ENCODE measurements at places on chromosomes 1 and 21.

GRCh38 chr1:187383366-187383765 lies 554.6 kb downstream of the PLA2G4A start:
- DNase-seq: no peak

DNA sequence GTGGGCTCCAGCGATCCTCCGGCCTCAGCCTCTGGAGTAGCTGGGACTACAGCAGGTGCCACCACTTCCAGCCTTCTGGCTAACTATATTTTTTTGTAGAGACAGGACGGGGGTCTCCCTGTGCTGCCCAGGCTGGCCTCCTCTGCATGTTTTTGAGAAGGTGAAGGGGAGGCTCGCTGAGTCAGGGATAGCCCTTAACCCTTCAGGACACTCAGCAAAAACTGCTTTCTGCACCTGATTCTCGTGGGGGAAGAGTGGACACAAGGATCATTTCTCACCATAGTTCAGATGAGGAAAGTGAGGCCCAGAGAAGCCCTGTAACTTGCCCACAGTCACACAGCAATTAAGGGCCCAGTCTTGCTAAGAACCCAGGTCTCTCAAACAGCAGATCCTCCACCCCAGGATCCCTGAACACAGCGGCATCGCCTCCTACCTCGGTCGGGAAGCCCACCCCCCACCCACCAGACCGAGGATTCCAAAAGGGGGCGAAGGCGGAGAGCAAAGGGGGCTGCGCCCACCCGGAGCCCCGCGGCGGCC lies 1.3 kb downstream of the FGR start:
- DNase-seq: no peak

GRCh38 chr1:91553177-91553591 lies 52.5 kb downstream of the CDC7 start:
- no peak for DNase-seq

DNA sequence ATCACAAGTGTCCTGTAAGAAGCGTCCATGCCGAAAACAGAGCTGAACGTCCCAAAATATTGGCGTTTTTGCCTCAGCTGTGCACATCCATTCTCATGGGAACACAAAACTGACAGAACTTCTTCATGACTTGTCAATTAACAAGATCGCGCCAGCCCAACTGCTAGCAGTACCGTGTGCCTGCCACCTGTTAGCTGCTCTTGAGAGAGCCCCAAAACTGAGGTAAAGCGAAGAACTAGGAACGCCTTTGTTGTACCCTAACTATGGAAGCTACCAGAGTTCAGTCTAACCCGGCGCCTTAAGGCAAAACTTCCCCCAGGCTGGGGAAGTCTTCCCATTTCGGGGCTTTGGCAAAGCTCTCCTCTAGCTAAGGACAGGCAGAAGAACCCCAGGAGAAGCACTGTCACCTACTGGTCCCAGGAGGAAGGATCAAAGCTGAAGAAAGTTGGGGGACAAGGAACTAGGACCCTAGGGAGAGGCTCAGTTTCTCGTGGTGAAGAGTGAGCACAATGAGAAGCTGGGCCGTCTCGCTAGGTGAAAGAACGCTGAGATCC lies 719 bp downstream of the EYA3 start:
- no peak for DNase-seq

- DNase-seq: no peak
These were observed 48.6 kb downstream of the INTS7 start for GRCh38 chr1:211986628-211987254.

DNA sequence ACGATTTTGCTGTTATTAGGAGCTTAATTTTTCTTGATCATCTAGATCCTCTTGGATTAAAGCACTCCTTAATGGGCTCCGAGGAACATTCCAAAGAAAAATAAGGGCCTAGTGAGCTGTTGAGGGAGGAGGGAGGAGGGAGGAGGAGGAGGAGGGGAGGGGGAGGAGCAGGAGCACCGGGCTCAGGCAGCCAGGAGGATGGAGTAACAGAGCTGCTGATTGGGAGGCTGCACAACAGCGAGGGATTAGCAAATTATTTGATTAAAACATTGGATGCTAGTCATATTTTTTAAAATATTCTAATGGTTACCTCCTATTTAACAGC lies 302.1 kb upstream of the RRP15 start:
- no peak for DNase-seq

- no peak for DNase-seq
These were observed 232.6 kb downstream of the PCP4 start for GRCh38 chr21:40099809-40100208.

GRCh38 chr1:219505886-219506285 lies 107.0 kb downstream of the ZC3H11B start:
- DNase-seq: no peak

- DNase-seq: no peak
These were observed 126.2 kb downstream of the SIK1 start for GRCh38 chr21:43300496-43301408.

- no peak for DNase-seq
These were observed 193.3 kb upstream of the SNX7 start for GRCh38 chr1:98468111-98468717.

DNA sequence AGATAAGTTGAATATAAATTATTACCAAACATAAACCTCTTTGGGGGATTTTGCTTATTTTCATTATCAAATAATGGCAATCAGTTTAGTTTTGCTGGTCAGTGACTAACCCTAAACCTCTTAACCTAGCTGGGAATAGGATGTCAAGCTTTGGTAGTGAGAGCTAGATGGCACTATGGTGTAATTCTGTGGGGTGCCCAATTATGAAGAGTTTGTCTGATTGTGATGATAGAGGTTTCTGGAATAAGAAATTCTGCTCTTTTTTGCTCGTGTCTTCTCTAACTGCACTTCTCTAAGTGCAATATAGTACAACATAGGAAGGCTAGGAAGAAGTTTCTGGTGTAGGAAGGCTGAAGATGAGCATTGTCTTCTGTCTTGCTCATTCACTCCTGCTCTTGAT lies 59.8 kb downstream of the XCL1 start:
- no peak for DNase-seq

- no peak for DNase-seq
These were observed 2.3 kb upstream of the IVL start for GRCh38 chr1:152906023-152906565.

- no peak for DNase-seq
These were observed 30.7 kb downstream of the FOXO6 start for GRCh38 chr1:41391834-41392527.

DNA sequence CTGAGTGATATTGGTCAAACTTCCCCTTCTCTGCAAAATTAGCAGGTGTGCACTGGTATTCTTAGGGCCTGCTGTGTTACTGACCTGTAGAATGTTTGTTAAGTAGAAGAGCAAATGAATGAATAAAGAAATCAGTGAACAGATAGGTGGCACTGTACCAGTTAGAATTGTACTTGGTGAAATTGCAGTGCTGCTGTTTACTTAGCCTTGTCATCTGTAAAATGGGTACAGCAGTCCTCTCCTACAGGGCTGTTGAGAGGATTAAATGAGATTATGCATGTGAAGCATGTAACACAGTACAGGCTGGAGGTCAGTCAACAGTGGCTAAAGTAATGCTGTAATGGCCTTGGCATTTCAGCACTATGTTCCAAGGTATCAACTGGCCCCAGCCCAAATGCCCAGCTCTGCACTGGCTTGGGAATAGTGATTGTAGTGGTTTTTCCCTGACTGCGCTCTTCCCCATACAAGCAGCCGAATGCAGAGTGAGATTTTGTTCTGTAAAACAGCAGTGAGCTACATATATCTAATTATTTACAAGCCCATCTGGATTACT lies 10.5 kb downstream of the VANGL1 start:
- no peak for DNase-seq

- DNase-seq: no peak
These were observed 176.5 kb downstream of the HIVEP3 start for GRCh38 chr1:41742219-41742618.

DNA sequence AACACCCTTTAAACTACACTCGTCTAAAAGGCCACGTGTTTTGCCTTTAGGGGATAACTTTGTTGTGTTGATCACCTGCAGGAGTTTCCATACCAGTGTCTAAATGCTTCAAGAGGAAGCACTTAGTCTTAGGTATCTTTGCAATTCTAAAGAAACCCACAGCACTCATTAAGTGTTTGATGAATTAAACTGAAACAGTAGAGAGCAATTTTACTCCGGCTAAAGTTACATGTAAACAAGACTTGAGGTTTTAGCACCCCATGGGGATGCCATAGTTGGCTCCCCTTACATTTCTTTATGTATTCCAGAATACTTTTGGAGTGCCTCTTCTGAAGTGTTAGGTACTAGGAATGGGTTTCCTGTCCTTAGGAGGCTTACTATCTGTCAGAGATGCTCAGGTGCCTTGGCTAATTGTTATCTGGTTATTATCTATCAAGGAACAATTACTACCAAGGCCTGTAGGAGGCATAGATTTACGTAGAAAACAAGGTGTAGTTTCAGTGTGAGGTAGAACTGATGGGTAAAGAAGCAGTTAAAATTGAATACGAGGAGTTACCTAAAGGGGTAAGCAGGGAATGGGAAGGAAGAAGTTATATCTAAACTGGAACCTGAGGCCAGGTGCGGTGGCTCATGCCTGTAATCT lies 176.8 kb upstream of the SAMSN1 start:
- DNase-seq: no peak

DNA sequence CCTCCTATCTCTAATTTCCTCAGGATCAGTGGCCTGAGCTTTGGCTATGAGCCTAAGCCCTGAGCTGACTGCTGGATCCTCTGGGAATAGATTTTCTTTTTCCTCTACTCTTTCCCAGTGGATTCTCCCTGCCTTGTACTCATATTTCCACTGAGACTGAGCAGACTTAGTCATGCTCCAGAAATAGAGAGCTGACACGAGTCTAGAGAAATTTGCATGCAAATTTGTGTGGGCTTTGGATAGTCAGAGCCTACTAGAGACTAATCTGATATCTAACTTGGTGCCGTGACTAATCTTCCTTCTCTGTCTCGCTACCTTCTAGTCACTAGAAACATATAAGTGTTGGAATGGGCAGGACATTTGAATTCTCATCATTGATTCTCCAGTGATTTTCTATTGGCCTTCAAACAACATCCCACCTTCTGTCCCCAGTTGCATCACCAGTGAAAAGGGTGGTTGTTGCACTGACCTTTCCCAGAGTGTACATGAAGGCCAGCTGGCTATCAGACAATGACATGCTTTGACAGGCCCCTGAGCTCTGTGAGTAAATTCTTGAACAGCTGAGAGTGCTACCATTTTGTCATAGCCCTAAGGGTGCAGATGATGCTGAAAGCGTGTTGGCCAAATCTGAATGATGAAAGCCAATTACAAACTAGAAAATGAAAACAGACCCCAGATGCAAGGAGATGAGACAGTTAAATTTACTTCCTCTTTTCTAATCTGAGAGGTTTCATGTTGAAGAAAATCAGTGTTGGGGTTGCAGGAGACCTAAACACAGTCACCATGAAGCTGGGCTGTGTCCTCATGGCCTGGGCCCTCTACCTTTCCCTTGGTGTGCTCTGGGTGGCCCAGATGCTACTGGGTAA lies at the start of gene FCRLA:
TSS of gene FCRLA (plus strand) at position 748 of the 866 bp plus-strand sequence. CDS start at position 784, 36 bp downstream.
- no peak for DNase-seq

DNA sequence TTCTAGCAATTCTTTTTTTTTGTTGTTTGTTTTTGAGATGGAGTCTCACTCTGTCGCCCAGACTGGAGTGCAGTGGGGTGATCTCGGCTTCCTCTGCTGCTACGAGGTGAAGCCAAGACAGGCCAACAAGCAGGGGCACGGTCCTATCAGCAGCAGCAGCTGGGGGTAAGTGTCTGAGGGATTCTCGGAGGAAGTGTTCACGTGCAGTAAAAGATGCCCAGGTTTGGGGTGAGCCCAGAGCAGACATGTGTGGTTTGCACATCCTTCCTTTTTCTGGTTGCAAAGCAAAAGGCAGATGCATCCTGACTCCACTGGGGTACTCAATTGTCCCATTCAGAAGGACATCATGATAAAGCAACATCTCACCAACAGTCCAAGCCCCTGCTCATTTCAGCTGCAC lies 27.7 kb downstream of the PIGP start:
- no peak for DNase-seq

DNA sequence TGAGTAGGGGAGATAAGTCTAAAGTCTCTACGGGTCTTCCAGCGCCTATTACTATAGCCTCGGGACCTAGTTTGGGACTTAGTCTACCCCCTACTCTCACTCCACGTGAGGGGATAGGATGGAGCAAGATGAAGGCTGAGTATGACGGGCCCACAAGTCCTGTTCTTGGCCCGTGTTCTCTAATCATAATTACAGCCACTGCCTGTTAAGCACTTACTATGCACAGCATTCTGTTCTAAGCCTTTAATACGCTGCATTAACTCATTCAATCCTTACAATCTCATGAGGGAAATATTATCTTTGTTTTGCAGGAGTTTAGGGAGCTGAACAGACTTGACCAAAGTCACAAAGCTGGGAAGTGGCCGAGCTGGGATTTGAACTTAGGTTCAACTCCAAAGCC lies 23.9 kb upstream of the EPB41 start:
- no peak for DNase-seq

DNA sequence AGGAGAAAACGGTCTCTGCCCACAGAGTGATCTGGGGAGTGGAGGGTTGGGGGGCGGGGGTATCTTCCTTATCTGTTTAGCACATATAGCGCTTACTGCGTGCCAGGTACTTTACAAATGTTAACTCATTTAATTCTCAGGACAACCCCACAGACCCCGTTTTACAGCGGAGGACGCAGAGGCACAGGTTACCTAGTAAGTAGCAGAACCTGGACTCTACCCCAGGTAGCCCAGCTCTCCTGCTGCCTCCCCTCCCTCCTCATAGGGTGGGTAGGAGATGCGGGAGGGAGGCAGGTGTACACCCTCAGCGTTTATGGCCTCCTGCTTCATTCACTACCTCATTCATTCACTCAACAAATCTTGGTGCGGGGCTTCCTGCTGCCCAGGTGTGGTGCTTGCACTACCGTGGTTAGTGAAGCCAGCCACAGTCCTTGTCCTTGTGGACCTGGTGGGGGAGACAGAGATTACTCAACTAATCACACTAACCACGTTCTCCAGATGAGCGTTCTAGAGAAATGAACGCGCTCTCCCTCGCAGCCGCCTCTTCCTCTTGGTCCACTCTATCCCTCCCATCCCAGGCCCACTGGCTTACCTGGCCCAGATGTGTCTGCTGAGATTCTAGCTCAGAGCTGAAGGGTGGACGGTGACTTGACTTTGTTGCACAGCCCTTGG lies 102.0 kb downstream of the IER5 start:
- DNase-seq: no peak

GRCh38 chr1:84303314-84303830 lies 1.9 kb downstream of the SAMD13 start:
- DNase-seq: no peak

GRCh38 chr1:231274119-231274825 lies 33.3 kb downstream of the GNPAT start:
- no peak for DNase-seq

DNA sequence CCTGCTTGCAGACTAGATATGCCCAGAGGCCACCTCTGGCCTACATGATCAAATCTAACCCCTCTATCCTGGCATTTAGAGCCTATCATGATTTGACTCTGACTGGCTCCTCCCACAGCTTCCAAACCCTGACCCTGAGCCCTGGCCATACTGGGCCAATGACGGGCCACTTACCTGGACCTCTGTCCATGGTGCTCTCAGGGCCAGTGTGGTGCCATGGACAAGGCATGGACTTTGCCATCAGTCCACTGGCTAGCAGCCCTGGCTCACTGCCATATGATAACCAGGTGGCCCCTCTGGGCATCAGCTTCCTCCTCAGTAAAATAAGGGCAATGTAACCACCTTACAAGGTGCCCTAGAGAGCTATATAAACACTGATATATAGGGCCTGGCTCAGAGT lies 713.4 kb downstream of the PTPRU start:
- DNase-seq: no peak
